ENCODE measurements at places on chromosomes 2 and 18. TPM values are rescaled to one million over a fixed set of nuclear protein-coding genes. Genes with fewer than 3 reads are reported as not detected.

DNA sequence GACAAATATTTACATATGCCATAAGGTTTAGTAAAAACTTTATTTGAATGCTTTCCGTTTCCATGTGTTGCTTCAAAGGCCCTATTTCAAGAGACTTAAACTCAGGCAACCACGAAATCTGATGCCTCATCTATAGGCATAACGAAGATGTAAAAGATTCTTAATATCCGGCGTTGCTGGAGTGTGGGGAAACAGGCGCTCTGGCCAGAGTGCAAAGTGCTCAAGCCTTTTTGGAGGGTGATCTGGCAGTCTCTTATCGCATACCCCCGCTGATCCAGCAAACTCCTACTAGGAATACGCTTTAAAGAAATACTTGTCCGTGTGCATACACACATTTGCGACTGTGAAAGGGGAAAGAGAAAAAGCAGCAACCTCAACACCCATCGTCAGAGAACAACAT, 108.8 kb downstream of the NOL10 start:
- DNase-seq = no peak

GRCh38 chr2:150427298-150427697, 60.2 kb downstream of the RND3 start:
- no peak for DNase-seq

The TRIM54 gene
- total RNA-seq = 422 TPM

The RAX gene
- total RNA-seq = not detected

The TPGS2 gene
- 29.4 TPM for total RNA-seq

The TSGA10 gene
- total RNA-seq = 0.58 TPM

The SERPINB11 gene
- total RNA-seq = not detected

DNA sequence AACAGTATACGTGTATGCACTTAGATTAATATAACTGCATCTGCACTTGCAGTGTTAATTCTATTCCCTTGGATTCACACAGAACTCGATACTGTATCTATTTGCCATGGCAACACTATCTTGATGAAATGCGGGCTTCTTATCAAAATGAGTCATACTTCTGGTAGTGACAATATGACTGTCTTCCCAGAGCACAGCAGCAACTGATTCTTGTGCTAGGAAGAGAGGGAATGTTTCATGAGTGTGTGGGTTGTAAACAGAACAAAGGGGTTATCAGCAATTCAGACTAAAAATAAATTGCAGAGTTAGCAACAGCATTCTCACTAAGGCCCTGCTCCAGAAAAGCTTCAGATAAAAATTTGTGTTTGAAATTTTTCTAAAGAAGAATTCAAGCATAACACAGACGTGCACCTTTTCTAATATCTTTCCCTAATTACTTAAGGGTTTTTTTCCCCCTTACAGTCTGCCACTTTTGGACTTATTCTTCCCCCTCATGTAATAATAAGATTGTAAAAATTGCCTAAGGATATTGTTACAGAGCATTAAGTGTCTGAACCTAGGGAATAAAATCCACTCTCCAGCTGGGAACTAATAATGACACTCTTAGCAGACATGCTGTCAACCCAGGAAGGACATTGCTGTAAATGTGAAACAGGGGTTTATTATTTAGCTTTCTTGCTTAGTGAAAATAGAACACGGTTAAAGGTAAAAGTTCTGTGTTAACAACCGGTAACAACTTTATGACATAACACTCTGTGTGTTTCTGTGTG, 99.9 kb upstream of the SLC38A11 start:
- no peak for DNase-seq

GRCh38 chr2:162065767-162066166, 8.2 kb downstream of the DPP4 start:
- DNase-seq = no peak

GRCh38 chr2:140891614-140892212, 1239.1 kb downstream of the LRP1B start:
- no peak for DNase-seq

All from gastrocnemius medialis (tissue), 4 donors.